ENCODE measurements at places on chromosomes 1 and 21. TPM values are rescaled to one million over a fixed set of nuclear protein-coding genes. Genes with fewer than 3 reads are reported as not detected.

Gene LAD1
- 17.8 TPM for polyA plus RNA-seq

Gene IL19
- polyA plus RNA-seq, result not detected

Gene SMPDL3B
- 0.14 TPM for polyA plus RNA-seq

Gene LCE1E
- not detected for polyA plus RNA-seq

Gene ZFP69B
- 2.7 TPM for polyA plus RNA-seq

DNA sequence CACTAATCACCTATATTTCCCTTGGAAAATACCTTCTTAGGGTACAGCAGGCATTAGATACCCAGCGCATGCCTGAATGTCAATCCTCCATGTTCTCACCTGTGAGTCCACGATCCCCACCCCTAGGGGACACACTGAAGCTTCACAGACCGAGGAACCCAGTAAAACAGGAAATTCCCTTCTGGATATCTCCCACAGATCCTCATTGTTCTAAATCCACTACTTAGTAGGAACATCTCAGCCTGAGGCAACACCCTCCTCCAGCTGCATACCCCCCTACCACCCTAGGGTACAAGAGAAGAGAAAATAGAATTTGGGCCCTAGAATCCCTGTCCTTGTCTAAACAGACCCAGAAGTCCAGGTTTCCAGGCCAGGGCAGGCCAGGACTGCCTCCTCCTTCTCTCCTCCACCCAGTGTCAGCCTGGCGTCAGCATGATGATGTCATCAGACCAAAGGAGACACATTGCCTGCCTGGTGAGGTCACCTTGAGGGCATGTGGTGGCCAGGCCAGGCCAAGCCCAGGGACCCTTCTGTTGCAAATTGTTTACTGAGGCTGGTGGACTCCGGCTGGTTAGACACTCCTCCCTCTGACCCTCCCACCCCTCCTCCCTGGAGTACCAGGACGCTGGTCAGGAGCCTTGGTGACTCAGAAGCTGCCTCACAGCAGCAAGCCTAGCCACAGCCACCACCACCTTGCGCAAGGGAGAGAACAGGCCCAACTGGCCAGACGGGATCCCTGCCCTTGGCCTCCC is 6.2 kb downstream of the NECTIN4 start:
- no peak for DNase-seq

DNA sequence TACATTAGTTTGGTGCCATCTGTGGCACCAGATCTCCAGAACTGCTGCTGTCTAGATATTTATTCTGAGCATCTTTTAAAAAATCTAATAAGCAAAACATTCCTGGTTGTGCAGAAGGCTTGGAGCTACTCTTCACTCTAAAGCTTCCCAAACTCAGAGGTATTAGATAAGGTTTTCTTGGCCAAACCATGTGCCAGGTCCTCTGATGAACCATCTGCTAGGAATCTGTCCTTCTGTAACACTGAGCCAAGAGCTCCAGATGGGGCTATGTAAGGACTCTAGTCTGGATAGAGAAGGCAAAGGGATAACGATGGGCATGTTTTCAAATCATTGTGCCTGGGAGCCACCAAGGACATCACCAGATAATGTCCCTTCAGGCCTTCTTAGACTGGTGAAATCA is 410.6 kb downstream of the NTNG1 start:
- DNase-seq, result no peak

DNA sequence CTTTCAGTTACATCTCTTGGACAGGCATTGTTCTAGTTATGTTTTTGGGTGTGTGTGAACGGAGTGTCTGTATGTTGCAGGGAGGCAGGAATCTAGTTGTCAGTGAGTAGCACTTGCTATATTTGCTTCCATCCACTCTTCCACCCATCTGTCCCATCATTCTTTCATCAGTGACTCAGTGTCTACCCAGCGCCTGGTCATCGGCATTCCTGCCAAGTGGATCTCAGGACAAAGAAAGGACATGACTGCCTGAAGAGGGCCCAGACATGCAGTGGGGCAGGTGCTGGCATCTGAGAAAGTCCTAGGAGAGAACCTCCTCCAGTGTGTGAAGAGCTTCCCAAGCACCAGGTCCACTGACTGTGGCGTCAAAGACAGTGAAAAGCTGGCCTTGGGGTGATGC is 27.3 kb upstream of the MAGOH start:
- no peak for DNase-seq

DNA sequence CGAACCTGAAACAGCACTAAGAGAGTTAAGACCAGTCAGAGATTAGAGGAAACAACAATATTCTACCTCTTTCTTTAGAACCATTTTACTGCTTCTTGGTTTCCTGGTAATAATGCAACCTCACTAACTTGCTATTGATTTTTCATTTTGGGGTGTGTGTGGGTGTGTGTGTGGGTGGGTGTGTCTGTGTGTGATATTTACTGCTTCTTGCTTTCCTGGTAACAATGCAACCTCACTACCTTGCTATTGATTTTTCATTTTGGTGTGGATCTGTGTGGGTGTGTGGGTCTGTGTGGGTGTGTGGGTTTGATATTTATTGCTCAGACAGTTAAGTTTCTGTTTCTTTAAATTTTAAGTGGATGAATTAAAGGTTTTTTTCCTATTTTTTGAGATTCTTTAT is 208.8 kb downstream of the LRRC7 start:
- DNase-seq, result no peak

- DNase-seq, result peak; percentile 66
Observed at GRCh38 chr1:184577319-184577718, 177.3 kb downstream of the EDEM3 start.

DNA sequence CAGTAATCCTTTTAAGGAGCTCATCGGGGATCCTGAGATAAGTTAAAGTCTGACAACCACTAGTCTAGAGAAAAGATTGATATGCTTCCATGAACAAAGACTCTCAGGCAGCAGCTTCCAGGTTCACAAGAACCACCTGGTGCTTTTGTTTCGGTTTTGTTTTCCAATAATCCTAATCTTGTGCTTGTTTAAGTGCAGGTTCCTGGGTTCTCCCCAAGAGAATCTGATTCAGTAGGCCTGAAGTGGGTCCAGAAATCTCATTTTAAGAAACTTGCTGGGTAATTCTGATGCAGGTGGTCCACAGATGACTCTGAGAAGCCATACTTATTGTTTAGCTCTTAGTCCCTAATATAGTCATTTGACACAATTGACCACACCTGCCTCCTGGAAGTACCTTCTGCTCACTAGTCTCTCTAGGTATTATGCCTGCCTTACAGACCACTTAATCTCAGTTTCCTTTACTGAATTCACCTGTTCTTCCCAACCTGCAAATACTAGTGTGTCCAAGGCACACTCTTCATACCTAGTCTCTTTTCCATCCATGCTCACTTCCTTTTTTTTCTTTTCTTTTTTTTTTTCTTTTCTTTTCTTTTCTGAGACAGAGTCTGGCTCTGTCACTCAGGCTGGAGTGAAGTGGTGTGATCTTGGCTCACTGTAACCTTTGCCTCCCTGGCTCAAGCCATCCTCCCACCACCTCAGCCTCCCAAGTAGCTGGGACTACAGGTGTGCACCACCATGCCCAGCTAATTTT is 20.5 kb upstream of the FRRS1 start:
- DNase-seq, result no peak

DNA sequence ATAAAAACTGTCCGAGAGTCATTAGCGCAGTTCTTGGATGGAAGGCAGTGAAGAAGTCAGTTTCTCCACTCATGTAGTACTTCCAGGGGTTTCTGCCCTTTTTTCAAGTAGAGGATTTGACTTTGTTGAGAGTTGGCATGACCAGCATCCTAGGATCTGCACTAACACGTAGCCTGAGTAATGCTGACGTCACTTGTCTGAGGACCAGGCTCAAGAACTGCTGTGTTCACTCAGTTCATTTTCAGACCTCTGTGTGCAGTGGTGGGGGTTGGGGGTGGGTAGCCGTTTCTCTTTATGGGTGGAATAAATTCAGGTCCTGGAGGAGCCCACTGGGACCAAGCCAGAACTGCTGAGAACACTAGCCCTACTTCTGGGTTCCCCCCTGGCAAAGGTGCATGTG is 53.3 kb downstream of the MRPS6 start:
- no peak for DNase-seq

DNA sequence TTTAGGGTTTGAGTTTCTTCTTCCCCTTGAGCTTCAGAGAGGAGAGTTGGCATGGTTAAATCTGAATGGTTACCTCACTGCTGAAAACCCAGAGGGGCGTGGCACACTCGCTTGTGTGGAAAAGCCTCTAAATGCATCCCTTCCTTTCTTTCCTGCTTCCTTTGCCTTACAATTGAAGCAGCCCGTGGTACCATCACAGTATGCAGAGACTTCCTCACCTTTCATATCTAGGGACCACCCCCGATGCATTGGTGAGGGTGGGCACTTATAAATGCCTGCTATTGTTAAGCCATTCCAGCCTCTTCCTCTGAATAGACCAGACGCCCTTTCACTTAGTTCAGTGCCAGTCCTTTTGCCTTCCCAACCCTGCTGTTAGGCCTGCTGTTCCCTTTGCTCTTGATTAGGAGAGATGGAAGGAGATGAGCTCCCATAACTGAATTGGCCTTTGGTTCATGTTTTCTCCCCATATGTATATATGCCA is 21.9 kb upstream of the LAX1 start:
- DNase-seq, result peak; percentile 6
